ENCODE measurements at places on chromosomes 6 and 20.
A peak's percentile ranks its signal among the peaks of the same experiment; 100 is the strongest.

DNA sequence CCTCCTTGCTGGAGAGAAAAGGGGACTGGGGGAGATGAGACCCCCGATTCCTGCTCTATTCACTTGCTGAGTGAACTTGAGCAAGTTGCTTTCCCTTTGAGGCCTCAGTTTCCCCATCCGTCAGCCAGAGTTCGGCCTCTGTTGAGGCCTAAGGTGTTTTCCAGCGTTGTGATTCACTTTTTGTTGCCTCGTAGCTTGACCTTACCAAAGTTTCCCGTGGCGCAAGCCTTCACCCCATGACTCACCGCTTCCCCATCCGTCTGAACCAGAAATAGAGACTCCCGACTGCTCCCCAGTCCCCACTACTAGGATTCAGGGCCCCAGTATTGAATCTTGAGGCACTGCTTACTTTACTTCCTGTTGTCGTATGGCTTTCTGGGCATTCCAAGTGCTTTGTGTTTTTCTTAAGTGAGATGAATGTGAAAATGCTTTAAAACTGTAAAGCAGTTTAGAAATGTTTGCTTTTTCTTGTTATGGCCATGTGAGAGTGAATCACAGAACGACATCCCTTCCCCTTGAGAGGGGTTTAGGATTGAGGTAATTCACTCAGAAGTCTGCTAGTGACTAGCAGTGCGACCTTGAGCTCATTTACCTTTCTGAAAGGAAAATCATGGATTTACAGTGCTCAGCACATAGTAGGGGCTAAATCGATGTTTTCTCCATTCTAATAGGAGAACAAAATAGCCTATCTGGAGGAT, 1.2 kb downstream of the CHMP4B start:
- DNase-seq: peak; percentile 57

DNA sequence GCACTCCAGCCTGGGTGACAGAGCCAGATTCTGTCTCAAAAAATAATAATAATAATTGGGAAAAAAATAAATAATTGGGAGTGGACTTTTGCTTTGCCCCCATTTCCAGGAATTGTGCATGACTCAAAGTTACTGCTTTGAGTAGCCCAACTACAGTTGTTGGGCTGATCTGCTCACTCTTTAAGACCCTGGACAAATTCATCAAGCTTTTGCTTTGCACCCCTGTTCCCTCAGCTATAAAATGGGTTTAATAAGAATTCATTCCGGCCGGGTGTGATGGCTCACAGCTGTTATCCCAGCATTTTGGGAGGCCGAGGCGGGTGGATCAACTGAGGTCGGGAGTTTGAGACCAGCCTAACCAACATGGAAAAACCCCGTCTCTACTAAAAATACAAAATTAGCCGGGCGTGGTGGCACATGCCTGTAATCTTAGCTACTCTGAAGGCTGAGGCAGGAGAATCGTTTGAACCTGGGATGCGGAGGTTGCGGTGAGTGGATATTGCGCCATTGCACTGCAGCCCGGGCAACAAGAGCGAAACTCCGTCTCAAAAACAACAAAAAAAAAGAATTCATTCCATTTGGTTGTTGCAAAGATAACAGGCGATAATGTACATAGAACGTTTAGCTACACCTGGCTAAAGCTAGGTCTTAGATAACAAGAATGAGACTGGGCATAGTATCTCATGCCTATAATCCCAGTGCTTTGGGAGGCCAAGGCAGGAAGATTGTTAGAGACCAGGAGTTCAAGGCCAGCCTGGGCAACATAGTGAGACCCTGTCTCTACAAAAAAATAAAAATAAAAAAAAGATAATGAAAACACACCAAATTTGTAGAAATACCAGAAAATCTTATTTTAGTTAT, 87.9 kb upstream of the ZNF217 start:
- no peak for DNase-seq

- DNase-seq: no peak
These were observed 48.4 kb upstream of the DSN1 start for GRCh38 chr20:36821964-36822437.

- no peak for DNase-seq
These were observed 8.0 kb downstream of the CD2AP start for GRCh38 chr6:47485491-47486135.

- peak; percentile 54 for DNase-seq
These were observed 47.2 kb downstream of the FOXF2 start for GRCh38 chr6:1436334-1437306.

DNA sequence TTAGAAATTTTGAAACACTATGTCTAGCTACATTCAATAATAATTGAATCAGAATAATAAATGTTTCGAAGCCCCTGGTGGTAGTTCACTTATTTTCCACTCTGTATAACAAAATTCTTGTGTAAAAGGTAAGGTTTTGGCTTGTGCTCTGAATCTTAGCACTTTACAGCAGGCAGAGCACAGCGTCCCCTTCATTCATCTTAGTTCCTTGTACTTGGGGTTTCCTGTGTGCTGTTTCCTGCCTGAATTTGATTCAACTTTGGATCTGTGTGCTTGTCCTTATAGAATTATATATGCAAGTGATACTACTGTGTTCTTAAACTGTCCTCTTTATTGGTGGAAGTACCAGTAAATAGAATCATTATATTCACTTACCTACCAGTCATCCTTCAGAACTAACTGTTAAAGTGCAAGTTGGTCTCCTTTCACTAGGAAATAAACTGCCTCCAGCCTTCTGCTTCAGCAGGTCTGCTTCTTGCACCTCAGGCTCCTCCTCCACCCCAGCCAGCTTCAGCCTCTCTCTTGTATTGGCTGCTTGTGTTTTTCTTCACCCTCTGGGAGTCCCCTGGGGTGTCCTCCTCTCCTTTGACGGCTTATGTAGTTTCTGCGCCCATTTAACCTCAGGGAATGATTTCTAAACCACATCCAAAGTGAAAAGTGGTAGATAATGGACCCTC, 28.8 kb upstream of the TULP4 start:
- no peak for DNase-seq

DNA sequence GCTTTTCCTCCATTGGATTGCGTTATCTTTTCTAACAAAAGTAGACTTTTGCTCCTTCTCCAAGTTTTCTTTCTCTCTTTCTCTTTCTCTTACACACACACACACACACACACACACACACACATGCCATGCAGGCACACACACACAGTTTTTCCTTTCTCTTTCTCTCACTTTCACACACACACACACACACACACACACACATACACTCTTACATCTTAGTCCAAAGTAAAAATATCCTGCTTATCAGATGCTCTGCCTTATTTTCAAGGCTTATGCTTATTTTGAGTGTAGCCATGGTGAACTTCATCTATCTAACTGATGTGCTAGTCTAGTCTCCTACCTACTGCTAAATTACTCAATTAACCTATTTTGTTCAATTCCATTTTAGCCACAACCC, 34.4 kb upstream of the RAB23 start:
- no peak for DNase-seq

GRCh38 chr20:21465799-21466198, 48.1 kb downstream of the NKX2-2 start:
- peak; percentile 2 for DNase-seq

DNA sequence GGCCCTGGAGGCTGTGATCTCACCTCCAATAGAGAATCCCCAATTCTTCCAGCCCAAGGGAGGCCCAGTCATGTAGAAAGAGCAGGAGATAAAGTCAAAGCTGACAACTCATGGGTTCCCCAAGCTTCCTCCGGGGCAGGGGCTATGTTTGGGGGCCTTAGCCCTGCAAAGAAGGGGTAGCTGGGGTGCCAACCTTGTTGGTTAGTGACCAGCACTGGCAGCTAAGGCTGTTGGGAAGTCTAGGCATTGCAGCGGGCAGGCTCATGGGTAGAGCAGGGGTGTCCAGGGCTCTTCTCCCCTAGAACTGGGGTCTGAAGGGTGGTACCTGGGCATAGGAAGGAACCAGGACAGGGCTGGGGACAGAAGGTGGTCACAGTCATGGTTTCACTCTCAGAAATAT, 36.4 kb downstream of the TGM2 start:
- DNase-seq: no peak

DNA sequence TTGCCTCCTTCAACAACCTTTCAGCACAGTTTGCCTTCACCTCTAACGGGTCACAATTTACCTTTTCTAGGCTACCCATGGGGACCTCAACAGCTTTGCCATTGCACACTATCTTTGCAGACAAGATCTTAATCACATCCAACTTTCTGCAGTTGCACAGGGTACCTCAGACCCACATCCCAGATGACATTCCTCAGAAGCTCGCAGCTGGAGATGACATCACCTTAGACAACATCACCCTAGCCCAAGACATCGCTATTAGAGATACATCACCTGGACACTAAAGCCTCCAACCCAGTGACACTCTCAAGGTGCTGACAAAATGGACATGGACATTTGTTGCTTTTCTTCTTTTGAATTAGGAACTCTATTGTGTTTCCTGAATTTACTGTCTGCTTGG, 38.6 kb upstream of the RPP40 start:
- DNase-seq: no peak

Data from activated CD4-positive, alpha-beta T cell treated with anti-CD3 and anti-CD28 coated beads for 48 hours (primary cell).